ENCODE measurements at places on chromosomes 13 and 19.
A peak's percentile ranks its signal among the peaks of the same experiment; 100 is the strongest.

- no peak for DNase-seq
Measured at GRCh38 chr19:5485286-5485636, 30.0 kb downstream of the ZNRF4 start.

- DNase-seq, result no peak
Measured at GRCh38 chr13:113875837-113876281, 12.0 kb upstream of the GAS6 start.

GRCh38 chr13:40980461-40980860, 38.7 kb downstream of the ELF1 start:
- no peak for DNase-seq

DNA sequence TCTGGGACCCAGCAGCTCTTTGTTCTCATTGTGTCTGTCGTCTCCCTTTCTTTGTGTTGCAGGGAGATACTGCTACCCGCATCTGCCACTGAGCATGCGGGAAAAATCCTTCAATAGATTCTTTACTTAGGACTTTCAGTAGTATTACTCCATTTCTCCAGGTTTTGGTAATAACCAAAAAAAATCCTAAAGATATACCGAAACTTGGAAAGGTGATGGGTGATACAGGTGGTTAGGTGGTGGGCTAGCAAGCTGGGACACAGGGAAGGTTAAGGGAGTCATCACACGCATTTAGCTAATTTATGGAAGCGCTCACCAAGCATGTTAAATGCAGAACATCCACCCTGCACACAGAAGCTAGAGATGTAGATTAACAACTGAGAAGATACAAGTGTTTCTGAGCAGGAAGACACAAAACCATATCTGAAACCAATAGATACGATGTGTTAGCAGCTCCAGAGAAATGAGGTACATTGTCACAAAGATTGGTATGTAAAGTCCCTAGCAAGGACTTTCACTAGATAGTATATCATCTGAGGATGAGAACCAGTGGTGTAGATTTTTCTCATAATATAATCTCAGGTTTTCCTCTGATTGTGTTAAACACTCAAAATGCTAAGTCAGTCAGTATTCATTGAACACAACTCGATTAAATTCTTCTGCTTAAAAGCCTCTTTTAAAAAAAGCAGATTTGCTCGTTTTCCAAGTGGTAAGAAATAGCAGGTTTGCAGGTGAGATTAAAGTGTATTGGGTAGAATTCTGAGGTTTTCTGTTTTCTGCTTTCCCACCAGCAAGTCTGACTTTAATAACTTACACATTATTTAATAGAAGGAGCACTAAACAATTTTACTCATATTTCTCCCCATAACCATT, 1.2 kb upstream of the SLAIN1 start:
- no peak for DNase-seq

DNA sequence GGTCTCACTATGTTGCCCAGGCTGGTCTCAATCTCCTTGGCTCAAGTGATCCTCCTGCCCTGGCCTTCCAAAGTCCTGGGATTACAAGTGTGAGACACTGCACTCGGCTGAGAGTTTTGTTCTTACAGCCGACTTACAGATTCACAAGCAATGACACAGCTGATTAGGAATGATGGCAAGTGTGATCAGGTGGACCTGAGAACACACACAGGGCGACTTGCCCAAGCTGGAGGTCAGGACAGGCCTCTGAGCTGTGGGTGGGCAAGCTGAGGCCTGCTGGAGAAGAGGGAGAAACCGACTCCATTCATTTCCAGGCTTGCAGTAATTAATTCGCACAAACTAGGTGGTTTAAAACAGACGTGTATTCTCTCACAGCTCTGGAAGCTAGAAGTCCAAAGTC, 8.1 kb upstream of the ATG4D start:
- no peak for DNase-seq

DNA sequence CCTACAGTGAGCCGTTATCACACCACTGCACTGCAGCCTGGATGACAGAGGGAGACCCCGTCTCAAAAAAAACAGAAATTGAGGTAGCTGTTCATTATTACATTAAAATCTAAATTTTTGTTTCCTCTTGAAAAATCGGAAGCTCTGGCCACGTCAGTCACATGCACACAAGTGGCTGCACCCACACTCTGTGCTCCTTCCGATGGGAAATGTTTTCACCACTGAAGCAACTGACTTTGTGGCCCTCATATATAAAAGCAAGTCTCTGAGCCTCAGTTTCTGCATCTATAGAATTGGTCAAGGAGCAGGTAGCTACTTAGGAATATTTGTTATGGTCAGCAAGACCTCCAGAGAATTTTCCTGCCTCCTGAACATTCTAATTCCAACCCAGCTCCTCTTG, 4.5 kb downstream of the LRRC25 start:
- DNase-seq, result no peak

DNA sequence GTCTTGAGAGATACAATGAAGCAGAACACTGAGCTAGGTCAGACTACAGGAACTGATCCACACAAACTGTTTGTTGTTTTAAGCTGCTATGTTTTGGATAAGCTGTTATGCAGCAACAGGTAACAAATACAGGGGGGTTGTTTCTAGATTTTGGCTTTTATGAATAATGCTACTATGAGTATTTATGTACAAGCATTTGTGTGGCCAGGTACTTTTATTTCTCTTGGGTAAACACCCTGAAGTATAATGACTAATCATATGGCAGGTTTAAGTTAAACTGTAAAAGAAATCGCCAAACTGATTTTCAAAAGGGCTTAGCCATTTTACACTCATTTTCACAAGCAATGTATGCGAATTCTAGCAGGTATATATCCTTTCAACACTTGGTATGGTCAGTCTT, 166.0 kb downstream of the DNAJC3 start:
- no peak for DNase-seq

DNA sequence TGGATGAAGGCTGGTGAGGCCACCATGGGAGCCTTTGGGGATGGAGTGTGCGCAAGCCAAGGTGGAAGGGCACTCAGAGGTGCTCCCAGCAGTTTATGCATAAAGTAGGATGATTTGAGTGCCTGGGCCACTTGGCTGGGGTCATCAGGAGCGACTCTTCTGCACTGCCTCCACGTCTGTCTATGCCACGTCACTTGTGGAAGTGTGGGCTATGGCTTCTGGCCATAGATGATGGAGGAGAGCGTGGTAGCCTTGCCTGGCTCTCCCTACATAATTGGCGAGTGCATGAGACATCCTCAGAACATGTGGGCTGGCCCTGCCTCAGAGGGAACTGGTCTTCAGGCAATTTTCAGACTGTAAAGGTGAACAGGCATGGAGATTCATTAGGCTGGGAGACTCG, 182.9 kb downstream of the TEX29 start:
- no peak for DNase-seq

- DNase-seq, result no peak
Measured at GRCh38 chr13:24406524-24406923, 97.1 kb downstream of the C1QTNF9 start.

- no peak for DNase-seq
Measured at GRCh38 chr13:48862572-48862971, 113.1 kb upstream of the FNDC3A start.

GRCh38 chr19:34345947-34346351, 19.0 kb upstream of the GPI start:
- DNase-seq, result peak; percentile 71

DNA sequence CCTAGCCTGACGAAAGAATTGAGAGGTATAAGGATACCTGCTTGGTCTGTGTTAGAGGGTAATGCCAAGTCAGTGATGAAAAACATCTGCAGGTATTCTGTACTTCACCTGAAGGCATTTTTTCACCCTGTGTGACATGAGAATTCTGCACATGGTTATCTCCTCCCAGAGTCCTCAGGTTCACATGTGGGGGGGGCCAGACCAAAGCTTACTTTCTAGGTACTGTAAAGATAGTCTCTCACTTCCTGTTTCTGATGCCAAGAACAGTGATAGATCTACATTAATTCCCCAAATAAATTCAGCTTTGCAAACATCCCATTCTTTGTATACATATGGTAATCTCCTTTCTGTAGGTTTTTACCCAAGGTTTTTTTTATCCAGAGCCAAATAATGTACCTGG, 53.4 kb downstream of the GPC6 start:
- no peak for DNase-seq
